ENCODE measurements at places on chromosomes 6 and 20. TPM values are rescaled to one million over a fixed set of nuclear protein-coding genes. Genes with fewer than 3 reads are reported as not detected.

The FAM83C gene
- not detected for total RNA-seq

The CST7 gene
- 2.7 TPM for total RNA-seq

The KCNK5 gene
- total RNA-seq = 2.0 TPM

The RAET1L gene
- not detected for total RNA-seq

The GUCA1A gene
- not detected for total RNA-seq

The KIAA1586 gene
- 4.7 TPM for total RNA-seq

The HMGCLL1 gene
- total RNA-seq = 0.94 TPM

The LPA gene
- total RNA-seq = not detected

DNA sequence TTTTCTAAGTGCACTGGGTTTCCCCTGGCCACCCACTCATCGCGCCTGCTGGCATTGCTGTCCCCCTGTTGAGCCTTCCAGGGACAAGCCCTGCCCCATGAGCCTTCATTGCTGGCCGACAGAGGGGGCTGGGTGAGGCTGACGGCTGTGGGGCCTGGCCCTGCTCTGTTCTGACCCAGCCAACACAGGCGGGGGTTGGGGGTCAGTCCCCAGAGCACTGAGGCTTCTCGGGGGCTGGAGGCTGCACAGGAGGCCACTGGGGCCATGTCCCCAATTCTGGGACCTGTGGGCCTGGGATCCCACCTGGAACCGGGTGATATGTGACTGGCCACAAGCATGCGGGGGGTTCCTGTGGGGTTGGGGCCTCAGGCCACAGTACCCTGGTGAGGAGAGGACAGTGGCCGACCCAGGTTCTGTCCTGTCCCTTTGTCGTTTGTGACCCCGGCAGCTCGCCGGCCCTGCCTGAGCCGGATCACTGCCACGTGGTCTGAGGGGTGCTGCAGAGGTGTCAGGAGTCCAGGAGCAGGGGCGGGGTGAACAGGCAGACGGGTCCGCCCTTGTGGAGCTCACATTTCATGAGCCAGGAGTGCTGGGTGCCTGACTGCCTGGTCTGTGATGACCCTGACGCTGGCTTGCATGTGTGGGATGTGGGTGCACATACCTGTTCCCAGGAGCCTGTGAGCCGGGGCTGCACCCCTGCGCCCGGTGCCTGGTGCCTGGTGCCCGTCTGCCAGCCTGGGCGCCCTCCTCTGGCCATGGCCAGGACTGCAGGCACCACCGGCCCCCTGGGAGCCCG, 2.1 kb upstream of the COL20A1 start:
- DNase-seq = no peak

DNA sequence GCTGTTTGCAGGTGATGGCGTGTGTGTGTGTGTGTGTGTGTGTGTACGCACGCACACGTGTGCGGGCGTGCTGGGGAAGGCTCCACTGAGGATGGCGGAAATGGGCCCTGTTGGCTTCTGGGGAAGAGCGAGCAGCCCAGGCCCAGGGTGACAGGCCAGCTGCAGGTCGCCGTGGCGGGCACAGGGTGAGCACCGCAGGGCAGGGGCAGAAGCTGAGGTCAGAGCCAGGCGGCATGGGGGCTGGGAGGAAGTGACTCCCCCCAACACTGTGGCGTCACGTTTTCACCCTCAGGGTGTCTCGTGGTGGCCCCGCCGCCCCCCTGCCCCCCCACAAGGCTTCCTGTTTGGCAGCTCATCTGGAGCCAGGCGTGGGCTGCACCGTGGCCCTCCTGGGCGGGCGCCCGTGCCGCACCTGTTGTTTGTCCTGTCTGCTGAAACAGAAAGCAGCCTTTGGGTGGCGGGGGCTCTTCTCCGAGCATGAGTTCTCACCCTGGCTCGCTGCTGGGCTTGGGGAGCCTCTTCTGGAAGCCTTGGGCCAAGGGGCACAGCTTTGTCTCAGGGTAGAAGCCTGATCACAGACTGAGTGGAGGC, 7.1 kb downstream of the RBM38 start:
- DNase-seq = no peak

- DNase-seq = no peak
Observed at GRCh38 chr6:105733556-105734162, 330.8 kb upstream of the PREP start.

DNA sequence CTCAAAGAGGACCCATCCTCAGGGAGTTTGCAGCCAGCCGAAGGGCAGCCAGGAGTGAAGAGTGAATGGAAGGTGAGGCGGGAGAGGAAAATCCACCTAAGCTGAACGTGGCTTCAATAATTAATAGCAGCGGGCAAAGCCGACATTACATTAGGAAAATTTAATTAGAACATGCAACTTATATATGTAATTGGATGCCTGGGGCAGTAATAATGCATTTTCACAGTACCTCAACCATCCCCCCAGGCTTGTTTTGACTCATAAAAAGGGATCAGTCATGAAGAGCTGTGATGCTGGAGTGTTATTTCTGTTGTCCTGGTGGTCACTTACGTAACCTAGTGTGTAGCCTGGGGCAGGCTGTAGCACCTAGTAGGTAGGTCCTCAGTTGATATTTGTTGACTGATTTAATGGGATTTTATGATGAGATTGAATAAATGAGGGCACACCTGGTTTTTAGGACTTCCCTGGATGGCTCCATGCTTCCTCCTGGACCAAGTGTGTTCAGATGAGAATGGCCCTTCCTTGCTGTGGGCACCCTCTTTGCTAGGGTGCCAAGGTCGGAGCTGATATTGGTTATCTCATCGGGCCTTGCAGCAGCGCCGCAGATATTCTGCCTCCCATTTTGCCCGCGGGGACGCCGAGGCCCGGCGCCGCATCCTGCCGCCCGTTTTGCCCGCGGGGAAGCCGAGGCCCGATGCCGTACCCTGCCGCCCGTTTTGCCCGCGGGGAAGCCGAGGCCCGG, 128.8 kb downstream of the CDH26 start:
- DNase-seq = no peak

DNA sequence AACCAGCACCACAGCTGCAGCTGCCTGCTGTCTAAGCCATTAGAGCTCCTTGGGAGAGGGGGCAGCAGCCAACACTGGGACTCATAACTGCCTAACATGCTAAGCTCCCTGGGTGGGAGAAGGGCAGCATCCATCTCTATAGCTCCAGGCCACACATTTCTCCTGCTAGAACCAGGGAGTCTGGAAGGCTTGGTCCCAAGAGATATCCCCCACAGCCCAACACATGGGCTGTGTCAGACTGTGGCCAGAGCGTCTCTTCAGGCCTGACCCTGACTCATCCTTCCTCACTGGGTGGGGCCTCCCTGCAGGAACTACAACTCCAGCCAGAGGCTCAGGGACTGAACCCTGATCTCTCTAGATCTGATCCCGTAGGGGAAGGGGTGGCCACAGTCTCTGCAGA, 411.1 kb downstream of the HDGFL1 start:
- no peak for DNase-seq

- DNase-seq = no peak
Observed at GRCh38 chr6:27205375-27206278, 41.9 kb upstream of the PRSS16 start.

GRCh38 chr20:6485351-6485750, 282.1 kb upstream of the BMP2 start:
- DNase-seq = no peak

GRCh38 chr6:125078602-125079321, 74.8 kb upstream of the TPD52L1 start:
- no peak for DNase-seq

GRCh38 chr6:158321960-158322359, 9.7 kb downstream of the TULP4 start:
- DNase-seq = no peak

- no peak for DNase-seq
Observed at GRCh38 chr6:132143258-132143657, 192.1 kb upstream of the CCN2 start.

- DNase-seq = no peak
Observed at GRCh38 chr6:34585512-34586061, 29.5 kb upstream of the SPDEF start.

DNA sequence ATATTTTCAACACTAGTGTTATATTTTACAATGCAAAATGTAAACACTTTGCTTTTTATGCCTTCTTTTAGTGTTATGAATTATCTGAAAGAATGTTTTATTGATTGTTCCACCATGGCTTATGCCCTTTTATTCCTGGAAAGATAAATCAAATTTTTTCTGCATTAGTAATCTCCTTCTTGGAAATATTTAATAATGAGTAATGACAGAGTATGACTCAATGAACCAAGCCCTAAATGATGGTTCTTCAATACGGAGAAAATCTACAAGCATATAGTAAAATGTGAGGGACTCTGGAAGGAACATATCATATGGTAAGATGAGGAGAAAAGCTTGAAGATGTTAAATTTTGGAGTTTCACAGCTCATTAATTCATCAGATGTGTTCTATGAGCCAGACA, 929.6 kb downstream of the C6orf118 start:
- no peak for DNase-seq

DNA sequence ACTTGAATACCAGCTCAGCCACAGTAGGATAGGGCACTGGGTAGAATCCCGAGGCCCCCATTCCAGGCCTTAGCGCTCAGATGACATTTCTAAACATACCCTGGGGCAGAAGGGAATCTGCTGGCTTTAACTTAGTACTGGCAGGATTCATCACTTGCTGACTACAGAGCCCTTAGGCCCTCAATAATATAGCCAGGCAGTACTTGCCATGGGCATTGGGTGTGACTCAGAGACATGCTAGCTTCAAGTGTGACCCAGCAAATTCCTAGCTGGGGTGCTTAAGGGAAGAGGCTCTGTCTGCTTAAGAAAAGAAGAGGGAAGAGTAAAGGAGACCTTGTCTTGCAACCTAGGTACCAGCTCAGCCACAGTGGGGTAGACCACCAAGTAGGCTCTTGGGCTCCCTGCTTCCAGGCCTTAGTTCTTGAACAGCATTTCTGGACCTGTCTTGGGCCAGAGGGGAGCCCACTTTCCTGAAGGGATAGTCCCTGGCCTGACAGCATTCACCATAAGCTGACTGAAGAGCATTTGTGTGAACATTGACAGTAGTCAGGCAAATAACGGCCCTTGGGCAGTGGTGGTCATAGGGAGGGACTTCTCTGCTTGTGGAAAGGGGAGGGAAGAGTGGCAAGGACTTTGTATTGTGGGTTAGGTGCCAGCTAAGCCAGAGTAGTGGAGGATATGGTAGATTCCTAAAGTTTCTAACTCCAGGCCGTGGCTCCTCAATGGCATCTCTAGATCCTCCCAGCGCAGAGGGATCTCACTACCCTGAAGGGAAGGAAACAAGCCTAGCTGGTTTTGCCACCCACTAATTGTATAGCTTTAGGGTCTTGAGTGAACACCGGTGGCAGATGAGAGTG, 48.5 kb upstream of the HACE1 start:
- no peak for DNase-seq

- no peak for DNase-seq
Observed at GRCh38 chr6:106422534-106422933, 62.0 kb downstream of the CRYBG1 start.

- DNase-seq = no peak
Observed at GRCh38 chr6:45112711-45113110, 215.4 kb upstream of the RUNX2 start.

DNA sequence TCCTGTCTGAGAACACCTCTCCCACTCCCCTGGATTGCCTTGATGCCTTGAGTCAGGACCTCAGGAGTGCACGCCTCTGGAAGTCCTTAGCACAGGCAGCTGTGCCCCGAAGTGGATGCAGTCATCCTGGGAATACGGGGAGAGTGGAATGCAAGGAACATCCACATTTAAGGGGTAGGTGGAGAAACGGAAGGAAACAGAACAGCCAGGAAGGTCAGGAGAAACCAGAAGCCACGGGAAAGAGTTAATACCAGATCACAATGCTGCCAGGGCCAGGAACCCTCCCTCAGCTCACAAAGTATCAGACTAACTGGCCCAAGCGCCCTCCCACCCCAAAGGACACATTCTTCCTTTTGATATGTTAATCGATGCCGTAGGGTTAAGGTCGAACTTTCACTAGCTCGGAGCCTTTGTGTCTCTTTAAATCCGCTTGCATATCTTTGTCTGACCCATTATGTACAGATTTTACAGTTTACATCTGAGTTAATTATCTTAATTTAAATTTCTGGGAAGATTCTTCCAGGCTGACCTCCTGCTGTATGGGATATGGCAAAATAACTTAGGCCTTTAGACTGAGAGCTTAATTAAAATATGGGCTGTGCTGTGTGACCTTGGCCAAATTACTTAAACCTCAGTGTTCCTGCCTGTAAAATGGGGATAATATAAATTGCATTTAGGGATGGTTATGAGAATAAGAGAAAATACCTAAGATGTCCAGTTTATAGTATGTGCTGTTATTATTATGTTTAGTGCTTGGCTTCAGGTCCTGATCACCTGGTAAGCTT, 24.0 kb upstream of the CCND3 start:
- peak; percentile 21 for DNase-seq

DNA sequence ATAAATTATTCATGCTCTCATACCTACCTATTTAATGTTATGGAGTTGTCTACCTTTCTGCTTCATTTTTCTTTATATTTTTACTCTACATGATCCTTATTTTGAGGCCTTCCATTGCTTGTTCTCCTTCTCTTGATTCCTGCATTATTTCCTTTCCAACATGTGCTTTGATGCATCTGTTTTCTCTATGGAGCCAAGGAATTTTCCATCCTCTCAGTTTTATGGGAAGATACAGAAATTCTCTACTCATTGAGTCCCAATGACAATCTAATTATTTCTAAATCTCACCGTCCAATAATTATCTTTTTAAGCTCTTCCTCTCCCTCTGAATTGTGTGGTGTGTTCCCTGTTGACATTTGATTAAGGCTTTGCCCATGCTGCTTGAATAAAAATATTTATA, 136.0 kb downstream of the PACRG start:
- no peak for DNase-seq

- no peak for DNase-seq
Observed at GRCh38 chr20:54344832-54345231, 130.6 kb upstream of the DOK5 start.

DNA sequence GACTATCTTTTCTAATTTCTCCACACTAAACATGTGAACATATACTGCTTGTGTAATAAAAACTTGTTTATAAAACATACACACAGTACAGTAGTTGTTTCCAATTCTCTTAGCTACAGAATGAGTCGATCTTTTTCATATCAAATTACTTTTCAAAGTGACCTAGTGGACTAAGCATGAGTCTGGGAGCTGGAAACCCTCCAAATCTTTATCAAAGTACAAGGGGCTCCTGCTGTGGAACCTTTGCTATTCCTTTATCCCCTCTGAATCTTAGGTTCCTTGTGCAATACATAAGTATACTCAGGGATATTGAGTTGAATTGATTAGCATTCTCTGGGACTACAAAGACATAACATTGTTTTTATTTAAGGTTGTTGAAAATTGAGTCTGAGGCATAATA, 48.7 kb upstream of the TAB2 start:
- no peak for DNase-seq

DNA sequence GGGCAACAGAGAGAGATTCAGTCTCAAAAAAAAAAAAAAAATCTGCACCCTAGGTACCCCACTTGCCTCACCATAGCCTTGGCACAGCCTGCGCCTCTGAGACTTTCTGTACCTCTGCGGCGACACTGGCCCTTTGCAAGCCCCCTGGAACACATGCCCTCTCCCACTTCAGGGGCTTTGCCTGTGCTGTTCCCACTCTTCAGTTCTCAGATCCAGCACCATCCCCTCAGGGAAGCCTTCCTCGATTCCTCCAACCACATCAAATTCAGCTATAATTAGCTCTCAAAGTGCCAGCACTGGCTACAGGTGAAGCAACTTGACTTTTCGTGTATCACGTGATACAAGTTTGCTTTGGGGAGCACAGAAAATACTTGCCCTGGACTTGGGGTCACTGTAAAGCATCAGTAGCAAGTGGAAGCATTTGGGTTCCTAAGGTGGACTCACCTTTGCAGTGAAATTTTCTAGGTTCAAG, 2.1 kb upstream of the UBE2V1 start:
- DNase-seq = no peak

All from right atrium auricular region (tissue), 2 donors.